ENCODE measurements at places on chromosomes 6 and 20. TPM values are rescaled to one million over a fixed set of nuclear protein-coding genes. Genes with fewer than 3 reads are reported as not detected.
A peak's percentile ranks its signal among the peaks of the same experiment; 100 is the strongest.

DNA sequence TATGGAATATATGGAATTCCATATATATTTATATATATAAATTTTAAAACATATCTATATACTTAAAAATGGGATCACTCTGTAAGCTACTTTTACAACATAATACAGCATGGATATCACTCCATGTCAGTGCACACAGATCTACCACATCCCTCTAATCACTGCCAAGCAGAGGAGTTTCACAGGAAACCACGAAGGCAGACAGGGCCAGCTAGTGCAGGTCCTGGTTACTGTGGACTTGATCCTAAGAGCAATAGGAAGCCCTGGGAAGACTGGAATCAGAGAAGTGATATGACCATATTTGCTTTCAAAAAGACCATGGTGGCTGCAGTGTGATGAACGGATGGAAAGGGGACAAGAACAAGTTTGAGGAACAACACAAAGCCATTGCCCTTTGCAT is 40.0 kb upstream of the NRN1 start:
- no peak for DNase-seq

GRCh38 chr6:27145731-27146455 is 101.6 kb upstream of the PRSS16 start:
- peak; percentile 39 for DNase-seq

DNA sequence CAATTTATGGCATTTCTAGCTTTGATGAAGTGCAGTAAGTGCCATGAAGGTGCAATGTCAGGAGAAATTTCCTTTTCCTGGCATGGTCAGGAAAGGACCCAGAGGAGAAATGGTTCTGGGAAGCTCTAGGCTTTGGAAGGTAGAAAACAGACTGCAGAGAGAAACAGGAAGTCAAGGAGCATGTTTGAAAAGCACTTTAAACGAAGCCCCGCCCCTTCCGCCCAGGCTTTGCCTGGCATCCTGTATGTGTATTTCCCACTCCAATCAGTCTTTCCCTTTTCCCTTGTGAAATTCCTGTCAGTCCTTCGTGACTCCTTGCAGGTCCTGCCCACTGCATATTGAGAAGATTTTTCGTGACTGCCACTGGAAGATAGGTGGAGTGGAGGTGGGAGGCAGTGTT is 320.9 kb upstream of the SASH1 start:
- DNase-seq: no peak

GRCh38 chr6:168950858-168951214 is 302.8 kb downstream of the THBS2 start:
- no peak for DNase-seq

DNA sequence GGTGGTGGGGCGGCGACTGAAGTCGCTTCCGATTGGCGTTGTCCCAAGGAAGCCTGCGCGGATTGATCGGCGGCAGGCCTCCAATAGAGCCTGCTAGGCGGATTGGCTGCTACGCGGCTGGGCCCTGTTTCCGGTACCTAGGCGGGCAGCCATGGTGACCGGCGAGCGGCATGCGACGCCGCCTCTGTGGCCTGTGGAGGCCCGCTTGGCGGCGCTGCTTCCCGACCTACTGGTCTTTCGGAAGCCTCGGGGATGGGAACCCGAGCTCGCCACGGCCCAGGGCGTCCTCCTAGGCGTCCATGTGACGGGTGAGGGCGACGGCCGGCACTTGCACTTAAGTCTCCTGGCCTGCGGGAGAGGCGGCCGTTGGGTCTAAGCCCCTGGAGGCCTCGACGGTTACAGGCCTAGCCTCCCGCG is 28.1 kb downstream of the NFYA start:
- DNase-seq: no peak

GRCh38 chr6:102389994-102390393 is 996.5 kb downstream of the GRIK2 start:
- DNase-seq: no peak

GRCh38 chr20:59573837-59574236 is 30.5 kb upstream of the PHACTR3 start:
- DNase-seq: peak; percentile 25

GRCh38 chr20:38136421-38137245 is 28.4 kb downstream of the TGM2 start:
- no peak for DNase-seq

DNA sequence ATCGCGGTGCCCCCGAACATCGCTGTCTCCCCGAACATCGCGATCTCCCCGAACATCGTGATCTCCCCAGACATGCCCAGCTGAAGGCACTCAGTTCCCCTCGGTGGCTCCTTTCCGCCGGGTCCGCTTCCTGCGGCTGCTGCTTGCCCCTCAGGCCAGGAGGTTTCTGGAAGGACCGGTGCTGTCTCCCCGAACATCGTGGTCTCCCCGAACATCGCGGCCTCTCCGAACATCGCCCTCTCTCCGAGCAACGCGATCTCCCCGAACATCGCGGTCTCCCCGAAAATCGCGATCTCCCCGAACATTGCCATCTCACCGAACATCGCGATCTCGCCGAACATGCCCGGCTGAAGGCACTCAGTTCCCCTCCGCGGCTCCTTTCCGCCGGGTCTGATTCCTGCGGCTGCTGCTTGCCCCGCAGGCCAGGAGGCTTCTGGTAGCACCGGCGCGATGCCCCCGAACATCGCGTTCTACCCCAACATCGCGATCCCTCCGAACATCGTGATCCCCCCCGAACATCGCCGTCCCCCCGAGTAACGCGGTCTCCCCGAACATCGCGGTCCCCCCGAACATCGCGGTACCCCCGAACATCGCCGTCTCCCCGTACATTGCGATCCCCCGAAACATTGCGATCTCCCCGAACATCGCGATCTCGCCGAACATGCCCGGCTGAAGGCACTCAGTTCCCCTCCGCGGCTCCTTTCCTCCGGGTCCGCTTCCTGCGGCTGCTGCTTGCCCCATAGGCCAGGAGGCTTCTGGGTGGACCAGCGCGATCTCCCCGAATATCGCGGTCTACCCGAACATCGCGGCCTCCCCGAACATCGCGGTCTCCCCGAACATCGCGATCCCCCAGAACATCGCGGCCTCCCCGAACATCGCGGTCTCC is 808 bp downstream of the ULBP1 start:
- DNase-seq: peak; percentile 50

MYMX gene
- polyA plus RNA-seq: 0.13 TPM

EYA4 gene
- polyA plus RNA-seq: 0.08 TPM

TUBB1 gene
- polyA plus RNA-seq: 0.02 TPM

PNPLA1 gene
- polyA plus RNA-seq: not detected

CD93 gene
- polyA plus RNA-seq: 0.02 TPM
